Stimulated activated CD4-positive, alpha-beta T cell treated with anti-CD3 and anti-CD28 coated beads, Interleukin-12 subunit alpha, Interleukin-12 subunit beta, amount 100 ng/mL, for 4 hours (primary cell): ENCODE measurements at places on chromosomes 2 and 18.

GRCh38 chr2:230956827-230957755, 32.0 kb upstream of the GPR55 start:
- DNase-seq: peak; percentile 23

DNA sequence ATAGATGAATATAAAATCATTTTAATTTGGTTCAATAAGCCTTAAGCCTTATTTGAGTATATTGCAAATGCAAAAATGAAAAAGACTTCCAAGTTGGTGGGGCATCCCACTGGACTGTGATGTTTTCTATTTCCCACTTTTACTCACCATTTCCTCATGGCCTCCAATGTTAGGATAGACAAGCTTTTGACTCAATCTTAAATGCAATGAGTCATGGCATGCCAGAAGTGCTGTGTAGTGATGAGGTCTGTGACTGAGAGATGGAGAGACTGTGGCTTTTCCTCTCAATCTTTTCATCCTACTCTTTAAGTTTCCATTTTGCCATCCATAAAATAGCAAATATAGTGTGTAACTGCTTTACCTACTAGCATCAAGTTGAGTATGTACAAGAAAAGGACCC, 1401.2 kb upstream of the CELF4 start:
- DNase-seq: no peak

DNA sequence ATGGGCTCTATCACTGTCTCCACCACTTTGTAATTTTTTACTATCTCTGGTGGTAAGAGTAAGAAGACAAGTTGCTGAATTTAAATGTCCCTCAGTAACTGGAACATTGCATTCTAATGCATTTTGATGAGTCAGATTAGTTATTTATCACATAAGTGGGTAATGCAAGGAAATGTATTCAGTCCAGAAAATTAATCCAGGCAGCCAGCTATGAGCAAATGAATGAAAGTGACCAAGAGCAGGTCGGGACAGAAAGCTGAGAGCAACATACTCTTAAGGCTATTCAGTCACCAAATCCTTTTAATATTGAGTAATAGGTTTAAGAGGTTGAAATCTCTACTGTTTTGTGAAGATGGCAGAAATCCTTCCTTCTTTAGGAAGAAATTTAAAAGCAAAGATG, 265.5 kb upstream of the PARD3B start:
- no peak for DNase-seq

DNA sequence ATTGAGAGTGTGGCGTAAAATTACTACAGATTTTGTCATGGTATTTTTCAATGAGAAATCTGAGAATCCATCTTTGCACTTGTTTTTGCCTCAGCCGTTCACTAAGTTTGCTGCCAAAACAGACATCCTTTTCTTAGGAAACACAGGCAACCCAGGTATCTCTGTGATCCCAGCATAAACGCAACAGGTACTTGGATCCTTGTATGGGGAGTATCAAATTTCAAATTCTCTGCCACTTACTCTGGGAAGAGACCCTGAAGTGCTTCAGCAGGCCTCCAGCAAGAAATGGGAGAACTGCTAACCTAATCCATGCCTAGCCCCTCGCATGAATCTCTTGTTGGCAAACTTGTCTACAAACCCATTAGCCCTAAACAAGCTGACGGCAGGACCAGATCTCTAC, 83.1 kb downstream of the BCL11A start:
- no peak for DNase-seq

- DNase-seq: no peak
Measured at GRCh38 chr2:131418625-131419024, 54.7 kb upstream of the RAB6D start.

GRCh38 chr2:19843992-19844515, 57.7 kb downstream of the TTC32 start:
- no peak for DNase-seq

DNA sequence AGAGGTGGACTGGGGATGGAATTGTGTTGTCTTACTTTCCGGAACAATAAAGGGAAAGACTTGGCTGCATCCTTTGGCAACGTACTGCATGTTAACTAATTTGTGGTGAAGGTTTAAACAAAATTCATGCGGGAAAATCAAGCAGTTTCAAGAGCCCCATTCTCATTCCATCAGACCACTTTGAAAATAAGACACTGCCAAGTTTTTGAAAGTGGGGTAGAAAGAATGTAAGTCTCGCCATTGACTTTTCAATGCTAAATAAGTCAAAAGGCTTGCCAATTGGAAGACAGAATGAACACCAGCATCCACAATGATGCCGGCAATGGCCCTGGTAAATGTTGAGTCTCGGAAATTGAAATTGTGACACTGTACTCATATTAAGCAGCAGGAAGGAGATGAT, 322.0 kb downstream of the RND3 start:
- no peak for DNase-seq

DNA sequence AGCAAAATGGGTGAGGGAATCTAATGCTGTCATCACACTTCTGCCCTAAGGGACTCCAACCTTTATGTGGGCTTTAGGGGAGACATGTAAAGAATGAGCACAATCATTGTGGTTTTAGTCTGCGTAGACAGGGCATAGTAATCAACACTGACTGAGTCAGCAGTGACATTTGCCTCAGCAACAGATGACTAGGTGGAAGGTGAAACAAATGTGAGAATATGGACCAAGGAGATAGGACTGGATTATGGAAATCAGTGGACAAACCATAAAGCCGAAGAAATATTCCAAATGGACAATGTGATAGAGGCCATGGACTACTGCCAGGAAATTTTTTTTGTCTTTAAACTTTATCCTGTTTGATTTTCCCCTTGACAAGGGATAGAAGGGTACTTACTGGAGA, 83.9 kb downstream of the PDK1 start:
- DNase-seq: no peak

- DNase-seq: no peak
Measured at GRCh38 chr18:62368100-62368499, 43.0 kb downstream of the TNFRSF11A start.

- no peak for DNase-seq
Measured at GRCh38 chr2:85783796-85784195, 30.0 kb downstream of the ATOH8 start.

DNA sequence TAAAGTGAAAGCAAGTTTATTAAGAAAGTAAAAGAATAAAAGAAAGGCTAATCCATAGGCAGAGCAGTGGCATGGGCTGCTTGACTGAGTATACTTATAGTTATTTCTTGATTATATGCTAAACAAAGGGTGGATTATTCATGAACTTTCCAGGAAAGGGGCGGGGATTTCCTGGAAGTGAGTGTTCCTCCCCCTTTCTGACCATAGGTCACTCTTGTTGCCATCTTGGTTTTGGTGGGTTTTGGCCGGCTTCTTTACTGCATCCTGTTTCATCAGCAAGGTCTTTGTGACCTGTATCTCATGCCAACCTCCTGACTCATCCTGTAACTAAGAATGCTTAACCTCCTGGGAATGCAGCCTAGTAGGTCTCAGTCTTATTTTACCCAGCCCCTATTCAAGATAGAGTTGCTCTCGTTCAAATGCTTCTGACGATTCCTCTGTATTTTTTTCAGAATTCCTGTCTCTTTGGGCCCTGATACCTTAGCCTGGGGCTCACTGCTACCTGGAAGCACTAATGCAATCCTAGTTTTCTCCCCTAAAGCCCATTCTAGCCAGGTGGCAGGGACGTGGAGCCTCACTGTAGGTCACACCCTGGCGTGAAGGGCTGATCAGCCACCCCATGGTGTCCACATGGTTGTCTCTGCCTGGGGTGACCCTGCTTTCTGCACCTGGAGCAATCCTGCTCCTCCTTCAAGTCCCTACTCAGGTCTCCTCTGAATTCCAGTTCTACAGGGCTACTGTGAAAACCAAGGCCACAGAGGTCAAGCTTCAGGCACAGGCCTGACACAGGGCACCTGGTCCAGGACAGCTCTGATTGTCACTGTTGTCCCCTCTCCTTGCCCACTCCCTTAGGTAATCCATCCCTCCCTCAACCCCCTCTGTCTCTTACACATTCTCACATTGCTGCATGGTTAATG, 6.0 kb upstream of the SLC35F6 start:
- no peak for DNase-seq

GRCh38 chr2:168185583-168186274, 61.7 kb downstream of the STK39 start:
- DNase-seq: no peak

DNA sequence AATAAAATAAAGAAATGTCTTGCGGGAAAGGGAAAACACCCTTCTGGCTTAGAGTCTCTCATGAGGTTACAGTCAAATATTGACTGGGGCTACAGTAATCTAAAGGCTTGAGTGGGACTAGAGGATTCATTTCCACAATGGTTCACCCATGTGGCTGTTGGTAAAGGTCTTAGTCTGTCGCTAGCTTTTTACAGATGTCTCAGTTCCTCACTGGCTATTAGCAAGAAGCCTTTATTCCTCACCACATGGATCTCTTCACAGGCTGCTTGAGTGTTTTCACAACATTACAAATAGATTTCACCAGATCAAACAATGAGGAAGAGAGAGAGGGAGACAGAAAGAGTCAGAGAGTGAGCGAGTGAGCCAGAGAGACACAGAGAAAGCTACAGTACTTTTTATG, 8.3 kb upstream of the ZC3H15 start:
- no peak for DNase-seq

- DNase-seq: no peak
Measured at GRCh38 chr18:74451148-74451547, 6.0 kb downstream of the DIPK1C start.

DNA sequence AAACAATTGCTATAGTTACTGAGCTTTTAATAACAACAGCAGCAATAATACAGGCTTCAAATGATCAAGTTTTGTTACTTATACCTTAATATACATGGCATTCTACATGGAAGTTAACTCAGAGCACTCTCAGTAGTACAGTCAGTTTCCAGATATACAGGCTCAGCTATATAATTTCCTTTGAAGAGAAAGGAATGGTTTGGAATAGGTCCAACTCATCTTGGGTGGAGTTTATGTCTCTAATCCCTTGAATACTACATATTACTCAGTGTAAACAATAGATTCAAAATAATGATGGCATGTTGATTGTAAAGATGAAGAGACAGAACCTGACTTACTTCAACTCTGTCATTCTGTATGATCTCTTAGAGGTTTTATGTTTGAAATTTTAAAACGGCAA, 174.9 kb downstream of the EPHA4 start:
- DNase-seq: no peak

DNA sequence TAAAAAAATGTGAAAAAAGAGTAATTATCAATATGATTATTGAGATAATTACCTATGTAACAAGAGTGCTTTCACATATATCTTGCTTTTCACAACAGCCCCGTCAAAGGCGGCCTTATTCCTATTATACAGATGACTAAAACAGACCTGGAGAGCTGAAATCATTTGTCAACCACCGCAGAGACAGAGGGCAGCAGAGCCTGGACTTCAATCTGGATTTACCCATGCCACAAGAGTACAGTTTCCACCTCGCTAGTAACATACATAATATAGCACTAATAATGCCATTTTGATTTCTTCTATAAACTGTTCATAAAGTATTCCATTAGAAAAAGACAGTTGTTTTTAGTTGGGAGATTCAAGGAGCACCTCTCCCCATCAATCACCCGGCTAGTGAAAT, 121.8 kb downstream of the EPB41L3 start:
- no peak for DNase-seq

GRCh38 chr2:64784168-64785061, 130.7 kb upstream of the SERTAD2 start:
- DNase-seq: no peak

- no peak for DNase-seq
Measured at GRCh38 chr2:217515615-217516309, 487.0 kb downstream of the TNS1 start.

GRCh38 chr2:196290136-196290535, 118.8 kb upstream of the STK17B start:
- DNase-seq: no peak

- no peak for DNase-seq
Measured at GRCh38 chr2:119527999-119528398, 3.7 kb upstream of the SCTR start.

GRCh38 chr2:177183860-177184259, 28.7 kb upstream of the HNRNPA3 start:
- DNase-seq: no peak

- DNase-seq: no peak
Measured at GRCh38 chr2:110807522-110807921, 75.1 kb downstream of the ACOXL start.

DNA sequence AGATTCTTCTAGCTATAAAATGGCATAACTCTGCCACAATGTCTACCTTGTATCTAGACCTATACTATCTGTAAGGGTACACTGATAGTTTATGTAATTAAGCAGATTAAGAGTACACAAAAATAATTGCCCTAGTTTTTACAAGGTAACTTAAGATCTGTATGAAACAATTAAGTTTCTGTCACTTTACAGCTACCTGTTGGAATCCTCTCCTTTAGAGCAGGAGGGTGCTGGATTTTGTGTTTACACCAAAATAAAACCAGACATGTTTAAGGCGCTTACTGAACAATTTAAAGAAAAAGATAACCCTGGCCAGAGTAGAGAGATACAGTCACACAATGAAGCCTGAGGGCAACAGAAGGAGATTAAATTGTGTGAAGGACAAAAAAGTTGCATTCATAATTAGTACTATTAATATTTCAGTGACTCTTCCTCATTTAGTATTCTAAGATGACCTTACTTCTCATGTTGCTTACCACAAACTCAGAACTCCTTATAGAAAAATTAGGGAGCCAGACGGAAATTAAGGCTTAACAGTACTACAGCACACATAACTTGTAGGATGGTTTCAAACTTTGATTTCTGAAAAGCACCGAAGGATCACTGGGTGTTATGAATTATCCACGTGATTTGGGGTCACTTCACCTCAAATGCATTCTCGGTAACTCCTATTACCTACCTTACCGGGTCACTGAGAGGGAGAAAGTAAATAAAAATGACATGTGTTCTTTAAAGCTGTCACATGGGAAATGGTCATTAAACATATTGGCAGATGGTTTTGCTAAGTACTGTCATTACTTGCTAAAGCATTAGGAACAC, 1.0 kb downstream of the DARS1 start:
- DNase-seq: no peak

DNA sequence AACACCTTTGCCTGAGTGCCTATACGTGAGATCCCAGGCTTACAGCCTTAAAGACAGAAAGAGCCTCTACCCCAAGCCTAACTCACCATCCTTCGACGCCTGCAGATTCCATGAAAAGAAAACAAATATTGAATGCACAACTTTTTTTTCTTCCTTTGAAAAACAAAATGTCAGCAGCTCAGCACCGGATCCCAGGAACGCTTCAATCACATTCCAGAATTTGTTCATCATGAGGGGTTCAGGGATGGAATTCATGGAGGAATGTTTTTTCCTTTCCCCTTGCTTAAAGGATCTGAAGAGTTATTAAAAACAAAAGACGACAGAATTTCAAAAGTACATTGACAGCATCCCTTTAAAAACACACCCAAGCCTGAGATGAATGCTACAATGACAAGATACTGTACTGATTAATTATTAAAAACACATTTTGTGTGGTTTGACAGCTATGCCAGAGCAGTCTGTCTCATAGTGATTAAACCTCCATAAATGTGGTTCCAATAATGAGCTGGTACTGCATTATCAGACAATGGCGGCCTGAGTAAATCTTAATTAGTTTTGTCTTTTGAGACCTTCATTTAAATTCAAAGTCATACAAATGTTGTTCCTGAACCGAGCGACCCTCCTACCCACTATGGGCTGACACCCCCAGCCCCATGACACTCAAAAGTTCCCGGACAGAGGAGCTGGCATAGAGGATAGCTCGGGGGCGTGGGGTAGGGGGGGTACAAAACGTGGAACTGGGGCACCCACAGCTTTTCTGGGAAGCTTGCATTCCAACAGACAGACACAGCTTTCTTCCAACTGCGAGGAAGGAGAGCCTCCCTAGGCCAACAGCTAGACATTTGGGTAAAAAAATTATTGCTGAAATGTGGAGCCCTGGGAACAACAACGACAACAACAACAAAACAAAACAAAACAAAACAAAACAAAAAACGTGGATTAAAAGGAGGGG, 227.5 kb downstream of the TTC32 start:
- DNase-seq: no peak
